ENCODE measurements at places on chromosomes 3 and 15.

DNA sequence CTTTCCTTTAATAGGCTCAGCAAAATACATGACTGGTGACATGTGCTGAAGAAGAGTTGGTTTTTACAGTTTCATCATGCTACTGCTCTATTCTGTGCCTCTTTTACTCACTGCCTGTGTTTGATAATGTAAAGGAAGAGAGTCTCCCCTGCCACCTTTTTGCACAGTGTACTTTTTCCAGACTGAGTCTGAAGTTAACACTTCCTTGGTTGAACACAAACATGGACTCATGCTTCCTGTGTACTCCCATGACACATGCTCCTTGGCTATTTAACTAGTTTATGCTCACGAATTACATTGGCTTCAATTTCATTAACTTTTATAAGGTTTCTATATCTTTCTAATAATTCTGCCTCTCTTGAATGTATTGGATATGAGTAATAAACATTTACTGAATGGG, 396.1 kb downstream of the VGLL3 start:
- no peak for DNase-seq

- DNase-seq: no peak
Observed at GRCh38 chr3:139759470-139759869, 81.7 kb upstream of the NMNAT3 start.

- DNase-seq: no peak
Observed at GRCh38 chr15:38520035-38520434, 44.6 kb downstream of the RASGRP1 start.

GRCh38 chr15:63764124-63764803, 69.5 kb downstream of the HERC1 start:
- no peak for DNase-seq

DNA sequence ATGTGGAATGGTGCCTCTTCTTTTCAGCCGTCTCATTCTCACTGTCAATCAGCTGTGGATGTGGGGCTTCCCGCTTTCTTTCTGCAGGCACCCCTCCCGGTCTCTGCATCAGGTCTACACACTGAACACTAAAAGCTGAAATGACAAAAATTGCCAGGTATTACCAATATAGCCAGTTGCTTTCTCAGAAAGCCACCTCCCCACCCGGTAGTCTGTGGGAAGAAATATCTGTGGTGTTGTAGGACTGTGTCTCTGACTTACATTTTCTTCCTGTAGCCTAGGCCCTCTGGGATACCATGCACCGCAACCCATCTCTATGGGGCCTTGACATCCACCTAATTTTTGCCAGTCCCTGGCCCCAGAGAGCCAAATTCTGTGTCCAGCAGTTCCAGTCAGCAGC, 19.2 kb upstream of the EPHB1 start:
- DNase-seq: no peak

GRCh38 chr3:78871048-78871447, 896.8 kb downstream of the ROBO1 start:
- DNase-seq: no peak
